ENCODE measurements at places on chromosomes 1 and 21.

- no peak for DNase-seq
Observed at GRCh38 chr1:62282909-62283755, 36.1 kb downstream of the KANK4 start.

- no peak for DNase-seq
Observed at GRCh38 chr1:183898001-183898396, 93.1 kb downstream of the RGL1 start.

DNA sequence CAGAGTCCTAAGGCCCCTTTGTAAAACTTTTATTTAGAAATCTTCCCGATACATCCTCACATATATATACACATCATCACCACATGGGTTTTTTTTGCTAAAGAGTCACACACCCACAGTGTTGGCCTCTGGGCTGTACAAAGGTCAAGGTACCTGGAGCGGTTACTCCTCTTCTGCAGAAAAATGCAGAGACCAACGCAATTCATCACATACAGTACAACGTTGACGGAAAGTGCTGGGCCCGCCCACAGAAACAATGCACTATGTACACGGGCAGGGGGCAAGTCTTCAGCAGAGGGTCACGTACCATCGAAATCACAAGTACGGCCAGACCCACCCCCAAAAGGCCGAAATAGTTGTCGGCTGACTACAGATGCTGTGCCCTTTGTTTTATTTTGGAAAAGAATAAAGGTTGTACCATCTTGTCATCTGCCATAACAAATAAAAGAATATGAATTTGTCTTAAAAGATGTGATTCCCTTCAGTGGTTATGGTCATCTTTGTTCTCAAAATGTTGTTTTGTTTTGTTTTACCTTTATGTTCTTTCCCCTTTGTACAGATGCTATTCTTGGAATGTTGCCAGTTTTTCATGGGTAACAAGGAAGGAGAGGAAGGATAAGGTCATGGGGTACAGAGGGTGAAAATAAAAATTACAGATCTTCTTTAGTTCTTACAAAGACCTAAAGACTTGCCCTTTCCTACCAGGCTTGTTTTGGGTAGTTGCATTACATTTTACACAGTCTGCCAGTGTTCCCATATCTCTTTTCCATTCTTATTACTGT, 15.6 kb downstream of the TAL1 start:
- no peak for DNase-seq

DNA sequence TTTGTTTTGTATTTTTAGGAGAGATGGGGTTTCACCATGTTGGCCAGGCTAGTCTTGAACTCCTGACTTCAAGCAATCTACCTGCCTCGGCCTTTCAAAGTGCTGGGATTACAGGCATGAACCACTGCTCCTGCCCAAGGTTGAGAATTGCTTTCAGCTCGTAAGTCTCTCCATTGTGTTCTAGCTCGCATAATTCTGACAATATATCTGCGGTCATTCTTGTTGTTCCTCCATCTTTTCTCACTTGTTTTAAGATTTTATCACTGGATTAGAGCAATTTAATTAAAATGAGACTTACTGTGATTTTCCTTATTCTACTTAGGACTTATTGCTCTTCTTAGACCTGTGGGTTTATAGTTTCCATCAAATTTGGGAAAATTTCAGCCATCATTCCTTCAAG, 102.9 kb downstream of the AHCTF1 start:
- DNase-seq, result no peak

DNA sequence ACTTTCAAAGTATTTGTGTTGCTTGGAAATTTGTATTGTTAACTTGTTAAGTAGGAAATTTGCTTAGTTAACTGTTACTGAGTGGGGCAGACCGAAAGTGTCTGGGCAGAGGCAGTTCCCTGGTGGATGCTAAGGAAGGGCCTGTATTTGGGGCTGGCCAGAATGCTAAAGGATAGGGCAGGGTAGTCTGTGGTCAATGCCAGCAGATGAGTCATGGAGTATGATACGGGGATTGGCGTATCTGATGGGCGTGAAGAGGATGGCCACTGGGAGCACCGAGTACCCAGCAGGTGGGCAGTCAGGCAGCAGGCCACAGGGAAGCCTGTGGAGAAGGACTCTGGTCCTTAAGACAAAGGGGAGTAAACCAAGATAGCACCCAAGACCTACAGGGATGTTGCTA, 46.6 kb upstream of the SCAF4 start:
- DNase-seq, result no peak

DNA sequence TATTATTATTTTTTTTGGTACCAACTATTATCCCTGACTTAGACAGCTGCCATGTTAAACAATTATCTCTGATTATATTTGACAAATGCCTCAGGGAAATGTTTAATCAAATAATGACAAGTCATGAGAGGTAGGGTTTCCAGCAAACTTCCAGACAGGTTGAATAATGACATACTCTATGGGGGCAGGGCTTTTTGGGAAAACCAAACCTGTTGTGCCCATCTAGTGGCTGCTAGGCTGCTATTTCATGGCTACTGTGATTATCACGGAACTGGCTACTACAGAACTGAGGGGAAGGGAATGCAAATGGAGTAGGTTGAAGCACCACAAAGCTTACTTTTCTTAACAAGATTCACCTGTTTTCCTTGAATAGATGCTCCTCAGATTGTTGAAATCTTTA, 77.6 kb downstream of the DUSP10 start:
- DNase-seq, result no peak

DNA sequence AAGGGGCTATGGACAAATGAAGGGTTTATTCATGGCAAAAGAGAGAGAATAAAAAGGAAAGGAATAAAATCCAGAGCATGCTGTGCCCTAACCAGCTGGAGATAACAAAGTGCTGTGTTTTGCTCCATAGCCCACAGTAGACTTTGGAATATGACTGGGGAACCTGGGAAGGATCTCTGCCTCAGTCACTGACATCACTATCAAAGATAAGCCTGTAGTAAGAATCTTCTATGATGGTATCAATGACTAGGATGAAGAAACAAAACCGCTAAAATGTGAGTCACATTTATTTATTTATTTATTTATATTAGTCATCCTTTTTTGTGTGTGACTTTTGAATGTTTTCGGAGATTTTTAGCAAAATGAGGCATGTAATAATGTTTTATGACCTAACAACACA, 56.3 kb downstream of the NVL start:
- peak; percentile 62 for DNase-seq

DNA sequence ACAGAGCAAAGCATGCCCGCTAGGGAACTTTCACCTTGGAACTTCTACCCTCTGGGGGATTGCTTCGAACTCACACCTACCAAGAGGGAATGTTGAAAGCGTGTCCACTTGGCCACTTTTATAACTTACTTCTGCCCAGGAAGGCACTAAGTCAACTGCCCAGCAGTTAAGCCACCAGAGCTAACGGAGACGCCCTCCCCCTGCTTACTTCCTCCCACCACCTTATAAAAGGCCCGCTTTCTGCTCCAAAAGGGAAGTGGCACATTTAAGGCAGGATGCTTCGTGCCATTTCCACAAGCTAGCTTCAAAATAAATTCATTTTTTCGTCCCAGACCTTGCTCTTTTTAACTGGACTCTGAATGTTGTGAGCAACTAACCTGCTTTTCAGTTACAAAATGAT, 3.2 kb upstream of the AK2 start:
- no peak for DNase-seq

DNA sequence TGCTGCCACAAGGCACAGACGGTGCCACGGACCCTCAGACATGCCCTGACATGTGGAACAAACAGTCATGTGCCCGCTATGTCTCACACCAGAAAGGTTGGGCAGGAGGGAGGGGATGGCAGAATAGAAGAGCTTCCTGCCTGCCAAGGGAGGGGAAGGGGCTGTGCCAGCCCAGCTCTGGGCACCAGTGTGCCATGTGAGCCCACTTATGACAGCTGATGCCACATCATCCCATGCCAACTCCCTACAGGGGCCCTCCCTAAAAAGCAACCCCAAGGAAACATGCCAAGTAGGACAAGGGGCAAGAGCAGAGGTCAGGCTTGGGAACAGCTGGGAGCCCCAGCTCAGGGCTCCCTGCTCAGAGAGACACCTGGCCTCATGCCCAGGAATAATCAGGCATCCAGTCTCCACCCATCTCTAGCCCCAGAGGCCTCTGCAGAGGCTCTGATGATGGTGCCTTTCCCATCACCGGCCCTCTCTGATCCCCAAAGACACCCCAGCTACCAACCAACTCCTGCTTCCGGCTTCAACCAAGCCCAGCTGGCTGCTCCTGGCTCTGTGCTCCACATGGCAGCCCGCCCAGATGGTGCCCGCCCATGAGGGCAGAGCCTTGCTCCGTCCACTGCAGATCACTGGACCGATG, 10.3 kb downstream of the ADGRB2 start:
- DNase-seq, result peak; percentile 46

GRCh38 chr1:168554603-168555483, 11.0 kb upstream of the XCL2 start:
- no peak for DNase-seq
